ENCODE measurements at places on chromosomes 4 and X.

DNA sequence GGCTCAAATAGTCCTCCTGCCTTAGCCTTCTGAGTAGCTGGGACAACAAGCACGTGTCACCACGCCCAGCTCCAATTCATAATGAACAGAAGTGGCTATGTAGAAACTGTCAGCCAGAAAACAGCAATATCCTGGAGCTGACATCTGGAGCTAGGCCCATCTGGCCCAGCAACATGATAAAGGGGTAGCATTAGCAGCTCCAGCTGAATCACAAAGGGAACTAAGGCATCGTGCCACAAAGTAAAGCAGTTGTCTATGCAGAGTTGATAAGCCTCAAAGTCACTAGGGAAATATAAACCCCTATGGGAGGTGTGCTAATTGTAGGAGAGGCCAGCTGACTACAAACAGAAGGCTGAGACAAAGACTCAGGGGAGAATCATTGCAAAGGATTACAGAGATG, 270.5 kb upstream of the GPC4 start:
- no peak for DNase-seq

DNA sequence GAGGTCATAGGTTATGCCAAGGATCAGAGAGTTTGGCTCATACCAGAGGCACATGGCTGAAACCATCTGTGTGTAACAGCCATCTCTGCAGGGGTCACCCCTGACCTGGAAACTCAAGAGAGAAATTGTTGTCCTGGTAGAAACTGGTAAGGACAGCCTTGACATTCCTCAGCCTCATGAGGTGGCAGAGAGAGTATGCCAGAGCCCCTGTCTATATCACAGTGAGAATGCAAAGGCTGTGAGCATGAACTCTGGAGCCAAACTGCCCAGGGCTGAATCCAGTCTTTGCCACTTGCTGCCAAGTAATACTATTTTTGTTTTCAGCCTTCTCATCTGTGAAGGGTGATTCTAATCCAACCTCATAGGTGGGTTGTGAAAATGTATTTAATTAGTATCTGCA, 37.1 kb upstream of the CCDC149 start:
- DNase-seq: no peak

DNA sequence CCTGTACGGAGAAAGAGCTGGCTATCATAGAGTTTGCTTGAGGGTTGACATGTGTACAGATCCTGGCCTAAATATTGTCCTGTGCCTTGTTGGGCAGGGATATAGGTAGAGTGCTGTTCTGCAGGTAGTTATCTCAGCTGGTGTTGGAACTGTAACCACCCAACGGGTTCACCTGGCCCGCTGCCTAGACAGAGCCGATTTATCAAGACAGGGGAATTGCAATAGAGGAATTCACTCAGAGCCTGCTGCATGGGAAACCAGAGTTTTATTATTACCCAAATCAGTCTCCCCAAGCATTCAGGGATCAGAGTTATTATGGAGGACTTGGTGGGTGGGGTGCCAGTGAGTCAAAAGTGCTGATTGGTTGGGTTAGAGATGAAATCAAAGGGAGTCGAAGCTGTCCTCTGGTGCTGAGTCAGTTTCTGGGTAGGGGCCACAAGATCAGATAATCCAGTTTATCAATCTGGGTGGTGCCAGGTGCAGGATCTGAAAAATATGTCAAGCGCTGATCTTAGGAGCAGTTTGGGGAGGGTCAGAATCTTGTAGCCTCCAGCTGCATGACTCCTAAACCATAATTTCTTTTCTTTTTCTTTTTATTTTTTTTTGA, 42.5 kb upstream of the XIAP start:
- DNase-seq: no peak

DNA sequence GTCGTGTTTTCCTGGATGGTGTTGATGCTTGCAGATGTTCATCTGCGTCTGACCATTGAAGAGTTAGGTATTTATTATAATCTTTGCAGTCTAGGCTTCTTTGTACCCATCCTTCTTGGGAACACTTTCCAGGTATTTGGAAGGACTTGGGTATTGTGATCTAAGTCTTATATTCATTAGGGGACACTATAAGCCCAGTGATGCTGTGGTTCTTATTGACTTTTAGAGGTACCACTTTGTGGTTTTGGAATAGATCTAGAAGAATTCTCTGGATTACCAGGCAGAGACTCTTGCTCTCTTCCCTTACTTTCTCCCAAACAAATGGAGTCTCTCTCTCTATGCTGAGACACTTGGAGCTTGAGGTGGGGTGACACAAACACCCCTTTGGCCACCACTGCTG, 41.6 kb downstream of the AFM start:
- DNase-seq: no peak

DNA sequence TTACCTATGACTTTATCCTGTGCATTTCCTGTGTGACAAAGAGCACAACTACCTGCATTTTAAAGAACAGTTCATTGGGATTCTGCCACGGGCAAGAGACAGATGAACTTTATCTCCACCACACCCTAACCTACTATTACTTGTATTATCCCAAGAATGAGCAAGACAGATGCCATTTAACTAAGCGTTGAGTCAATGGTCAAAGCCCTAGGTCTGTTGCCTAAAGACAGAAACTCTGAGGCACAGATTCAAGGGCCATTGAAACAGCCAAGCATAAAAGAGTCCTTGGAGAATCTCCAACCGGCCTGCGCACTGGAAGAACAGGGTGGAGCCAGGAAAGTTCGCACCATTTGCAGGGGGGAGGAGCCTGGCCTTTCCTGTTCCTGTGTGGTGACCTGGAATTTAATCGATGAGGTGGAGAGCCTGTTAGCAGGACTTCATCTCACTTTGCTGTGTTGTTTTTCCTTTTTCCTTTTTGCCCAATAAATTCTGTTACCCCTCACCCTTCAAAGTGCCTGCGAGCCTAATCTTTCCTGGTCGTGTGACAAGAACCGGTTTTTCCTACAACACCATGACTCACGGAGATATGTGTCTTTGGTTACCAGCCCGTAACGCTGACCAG, 146.4 kb upstream of the DIAPH2 start:
- DNase-seq: no peak

GRCh38 chrX:120692319-120692718, 62.5 kb upstream of the C1GALT1C1 start:
- DNase-seq: no peak

- DNase-seq: no peak
Observed at GRCh38 chr4:157220371-157220881, at the start of gene GRIA2. Gene GRIA2 (plus strand): TSS chr4:157220728. CDS start chr4:157221043, 315 bp downstream.

GRCh38 chr4:28886934-28887333, 1833.2 kb upstream of the PCDH7 start:
- DNase-seq: no peak

DNA sequence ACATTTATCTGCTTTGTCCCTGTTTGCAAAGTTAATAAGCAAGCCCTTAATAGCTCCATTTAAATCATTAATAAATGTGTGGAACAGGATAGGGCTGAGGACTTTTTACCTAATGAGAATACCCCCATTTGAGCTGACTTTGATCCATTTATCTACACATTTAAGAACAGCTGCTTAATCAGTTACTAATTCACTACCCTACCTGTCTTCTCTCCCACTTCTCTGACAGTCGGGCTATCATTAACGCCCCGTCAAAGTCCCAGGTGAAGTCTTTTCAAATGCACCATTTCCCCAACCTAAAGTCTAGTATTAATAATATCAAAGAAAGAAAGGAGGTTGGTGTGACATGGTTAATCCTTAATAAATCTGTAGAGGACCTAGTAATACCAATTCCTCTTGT, 57.2 kb upstream of the NAP1L5 start:
- DNase-seq: no peak

DNA sequence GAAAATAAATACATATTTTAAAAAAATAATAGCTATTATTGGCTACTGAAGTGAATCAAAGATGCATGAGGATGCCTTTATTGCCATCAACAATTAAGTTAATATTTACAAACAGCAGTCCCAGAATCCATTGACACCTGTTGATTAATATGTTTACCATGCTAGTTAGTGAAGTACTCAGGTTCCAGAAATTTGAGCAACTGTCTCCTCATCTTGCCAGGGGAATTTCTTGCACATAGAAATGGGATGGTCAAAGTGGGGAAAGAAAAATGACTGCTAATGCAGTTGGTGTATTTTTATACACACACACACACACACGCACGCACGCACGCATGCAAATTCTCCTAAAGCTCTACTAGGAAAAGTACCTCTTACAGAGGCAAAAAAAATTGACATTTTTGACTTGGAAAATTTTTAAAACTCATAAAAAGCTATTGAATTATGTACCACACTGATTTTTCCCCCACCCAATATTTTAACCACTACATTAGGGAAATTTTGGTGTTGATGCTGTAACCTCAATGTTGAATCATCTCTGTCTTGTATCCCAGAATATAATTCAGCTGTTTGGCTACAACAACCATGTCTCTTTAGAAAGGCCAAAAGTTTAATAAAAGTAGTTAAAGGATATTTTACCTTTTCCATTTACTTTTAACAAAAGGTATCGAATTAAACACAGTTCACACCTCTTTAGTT, 105.3 kb upstream of the TMEM150C start:
- DNase-seq: no peak

- DNase-seq: no peak
Observed at GRCh38 chr4:173703021-173703420, 173.0 kb upstream of the HAND2 start.

DNA sequence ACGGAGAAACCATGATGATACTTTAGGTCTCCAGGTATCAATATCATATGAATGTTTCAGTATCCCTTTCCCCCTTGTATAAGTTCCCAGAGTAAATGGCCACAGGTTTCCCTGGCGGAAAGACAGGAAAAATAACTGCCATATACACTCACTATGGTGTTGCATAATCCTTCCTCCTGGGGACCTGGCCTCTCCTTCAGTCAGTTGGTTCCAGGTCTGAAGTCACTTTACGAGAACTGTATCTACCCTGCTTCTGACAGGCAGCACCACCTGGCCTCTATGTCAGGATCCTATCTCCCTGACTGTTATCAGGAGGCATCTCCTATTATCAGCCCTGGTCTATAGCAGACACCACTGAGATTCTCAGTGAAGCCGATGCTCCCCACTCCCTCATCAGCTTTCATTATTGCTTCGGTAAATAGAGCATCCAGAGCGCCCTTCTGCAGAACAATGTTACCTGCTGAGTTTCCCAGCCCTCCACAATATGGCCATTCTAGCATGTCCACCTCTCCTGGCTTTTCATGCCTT, 22.6 kb downstream of the HAUS3 start:
- DNase-seq: no peak

DNA sequence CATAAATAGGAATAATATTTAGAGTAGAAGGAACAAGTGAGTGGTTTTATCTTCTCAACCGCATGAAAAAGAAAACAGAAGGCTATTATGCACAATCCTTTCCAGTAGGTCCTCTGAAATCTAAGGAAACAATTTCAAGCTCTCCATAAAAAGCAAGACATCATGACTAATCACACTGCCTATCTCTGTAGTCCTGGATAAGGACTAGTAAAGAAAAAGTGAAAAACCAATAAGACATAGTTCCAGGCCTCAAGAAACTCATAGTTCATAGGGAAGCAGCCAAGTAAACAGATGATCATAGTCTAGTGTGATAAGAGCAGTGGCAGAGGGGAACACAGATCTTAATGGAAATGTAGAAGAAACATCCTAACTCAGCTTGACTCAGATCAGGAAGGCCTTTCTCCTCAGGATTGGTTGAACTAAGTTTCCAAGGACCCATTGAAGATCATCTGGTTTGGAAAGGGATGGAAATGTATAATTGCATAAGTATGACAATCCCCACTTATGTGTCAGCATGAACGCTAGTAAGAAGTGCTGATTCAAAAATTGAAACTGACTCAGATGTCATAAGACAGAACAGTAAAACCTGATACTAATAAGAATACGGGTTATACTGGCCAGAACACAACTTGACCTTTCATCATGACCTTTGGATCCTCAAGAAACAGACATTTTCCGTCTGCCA, 155.3 kb downstream of the GRIA3 start:
- no peak for DNase-seq

DNA sequence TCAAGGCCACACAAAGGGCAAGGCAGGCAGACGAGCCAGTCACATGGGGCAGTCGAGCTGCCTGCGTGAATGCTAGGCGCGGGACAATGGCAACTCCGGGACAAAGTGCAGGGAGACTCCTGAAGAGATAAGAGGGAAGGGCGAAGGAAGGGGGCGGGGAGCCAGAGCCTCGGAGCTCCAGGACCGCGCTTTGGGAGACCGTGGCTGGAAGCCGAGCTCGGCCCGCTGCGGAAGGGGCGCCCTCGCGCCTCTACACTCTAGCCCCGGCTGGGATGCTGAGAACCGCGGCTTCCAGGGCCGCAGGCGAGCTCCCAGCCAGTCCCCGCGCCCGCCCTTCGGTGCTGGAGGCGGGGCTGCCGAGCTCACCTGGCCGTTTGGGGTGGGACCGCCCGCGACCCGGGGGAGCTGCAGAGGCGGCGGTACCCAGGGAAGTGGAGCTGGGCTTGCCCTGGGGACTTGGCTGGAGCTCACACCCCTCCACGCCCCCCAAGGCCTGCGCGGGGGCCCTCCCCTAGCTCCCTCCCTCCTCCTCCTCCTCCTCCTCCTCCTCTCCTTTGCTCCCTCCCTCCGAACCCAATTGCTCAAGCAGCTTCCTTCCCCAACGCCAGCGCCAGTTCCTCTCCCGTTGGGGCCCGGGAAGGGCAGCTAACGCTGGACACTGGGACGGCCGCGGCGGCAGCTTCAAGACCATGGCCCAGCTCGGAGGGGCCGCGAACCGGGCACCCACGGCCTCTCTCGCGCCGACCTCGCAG, at the start of gene SOWAHD:
SOWAHD (plus strand) TSS at position 610 of the 752 bp plus-strand sequence; CDS start at position 690, 80 bp downstream.
- no peak for DNase-seq

GRCh38 chr4:6578221-6578620, 3.2 kb downstream of the MAN2B2 start:
- DNase-seq: no peak

DNA sequence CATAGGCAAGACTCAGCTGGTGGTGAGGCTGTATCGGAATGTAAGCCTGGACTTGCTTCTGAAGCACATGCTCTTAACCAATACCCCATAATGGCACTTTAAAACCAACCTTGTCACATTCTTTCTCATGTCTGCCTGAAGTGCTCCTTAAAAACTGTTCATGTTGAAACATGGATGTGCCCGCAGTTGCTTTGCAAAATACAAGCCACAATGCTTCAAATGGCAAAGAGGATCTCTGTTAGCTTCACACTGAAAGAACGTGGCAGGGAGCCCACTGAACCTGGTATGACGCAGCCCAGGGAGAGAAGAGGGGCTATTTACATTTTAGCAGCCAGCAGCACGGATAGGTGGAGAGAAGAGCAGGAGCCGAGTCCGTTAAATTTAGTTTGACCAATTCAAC, 29.3 kb downstream of the SOD3 start:
- no peak for DNase-seq

GRCh38 chr4:18442957-18443356, 421.4 kb upstream of the LCORL start:
- no peak for DNase-seq

DNA sequence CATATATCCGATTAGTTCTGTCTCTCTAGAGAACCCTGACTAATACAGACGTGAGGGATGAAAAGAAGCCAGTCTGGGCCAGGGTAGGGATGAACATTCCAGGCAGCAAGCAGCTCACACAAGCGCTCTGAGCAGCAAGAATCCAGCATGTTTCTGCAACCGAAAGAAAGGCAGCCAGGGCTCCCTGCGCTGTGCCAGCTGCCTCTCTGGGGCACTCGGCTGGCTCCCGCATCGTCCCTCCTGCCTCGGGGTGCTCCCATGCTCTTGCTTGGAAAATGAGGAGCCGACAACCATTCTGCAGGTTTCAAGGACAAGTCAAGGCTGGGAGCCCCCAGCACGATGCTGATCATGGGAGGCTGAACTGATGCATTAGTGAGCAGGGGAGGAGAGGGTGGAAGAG, 7.0 kb downstream of the JAKMIP1 start:
- DNase-seq: no peak

Measured in central memory CD8-positive, alpha-beta T cell (primary cell).